ENCODE measurements at places on chromosomes 5 and 9.

- DNase-seq: no peak
These were observed 61.8 kb downstream of the ABCA1 start for GRCh38 chr9:104866191-104866590.

DNA sequence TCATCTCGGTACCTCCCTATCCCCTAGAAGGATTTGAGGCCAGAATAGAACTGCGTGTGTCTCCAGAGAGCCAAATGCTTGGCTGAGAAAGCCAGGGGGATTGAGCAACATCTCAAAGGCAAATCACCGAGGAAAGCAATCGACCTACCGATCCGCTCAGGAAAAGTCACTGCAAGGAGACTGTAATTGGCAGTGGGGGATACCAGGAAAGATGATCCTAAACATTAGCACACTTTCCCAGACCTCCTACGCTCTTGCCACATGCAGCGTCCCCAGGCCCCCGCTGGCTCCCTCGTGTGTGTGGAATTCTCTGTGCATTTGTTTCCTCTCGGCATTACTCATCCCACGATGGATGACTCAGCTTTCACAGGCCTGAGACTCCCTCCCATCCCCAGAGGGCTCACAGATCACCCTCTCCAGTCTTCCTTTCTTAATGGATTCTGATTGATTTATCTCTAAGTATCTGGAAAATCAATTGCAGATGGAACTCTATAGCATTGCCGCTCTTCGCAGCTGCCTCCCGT lies 82.2 kb upstream of the ICE1 start:
- no peak for DNase-seq

- no peak for DNase-seq
These were observed 8.9 kb downstream of the CXCL14 start for GRCh38 chr5:135569755-135570452.

DNA sequence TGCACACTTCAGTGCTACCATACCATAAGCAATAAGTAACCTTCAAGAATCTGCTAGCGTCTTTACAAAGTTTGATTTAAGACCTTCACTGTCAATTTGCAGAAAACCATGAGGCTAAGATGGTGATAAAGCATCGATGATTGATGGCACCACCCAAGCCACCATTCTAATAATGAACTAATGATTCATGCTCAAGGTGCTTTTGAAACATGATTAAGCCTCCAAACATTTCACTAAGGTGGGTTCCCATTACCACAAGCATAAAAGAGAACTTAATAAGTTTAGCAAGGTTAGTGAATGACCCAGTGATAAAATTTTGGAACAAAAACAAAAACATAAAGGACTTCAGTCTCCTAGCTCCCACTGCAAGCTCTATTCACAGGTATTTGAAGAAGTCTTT lies 214.7 kb downstream of the FBXL17 start:
- DNase-seq: no peak

- DNase-seq: no peak
These were observed 51.4 kb upstream of the FSD1L start for GRCh38 chr9:105396441-105396840.

DNA sequence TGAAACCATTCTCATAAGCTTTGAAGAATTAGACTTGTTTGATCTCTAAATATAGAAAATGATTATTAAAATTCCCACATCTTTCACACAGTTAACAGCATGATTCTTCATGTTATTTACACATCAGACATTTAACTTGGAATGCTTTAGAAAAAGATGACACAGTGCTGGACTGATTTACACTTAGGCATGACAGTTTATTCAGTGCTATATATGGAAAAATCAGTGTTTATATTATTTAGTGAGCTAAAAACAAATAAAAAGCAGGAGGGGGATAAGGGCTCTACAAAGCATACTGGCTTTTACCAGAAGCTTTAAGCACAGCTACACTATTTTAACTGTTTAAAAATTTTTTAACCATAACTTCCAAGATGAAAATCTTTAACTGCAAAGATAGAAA lies 30.0 kb downstream of the CDC37L1 start:
- no peak for DNase-seq

DNA sequence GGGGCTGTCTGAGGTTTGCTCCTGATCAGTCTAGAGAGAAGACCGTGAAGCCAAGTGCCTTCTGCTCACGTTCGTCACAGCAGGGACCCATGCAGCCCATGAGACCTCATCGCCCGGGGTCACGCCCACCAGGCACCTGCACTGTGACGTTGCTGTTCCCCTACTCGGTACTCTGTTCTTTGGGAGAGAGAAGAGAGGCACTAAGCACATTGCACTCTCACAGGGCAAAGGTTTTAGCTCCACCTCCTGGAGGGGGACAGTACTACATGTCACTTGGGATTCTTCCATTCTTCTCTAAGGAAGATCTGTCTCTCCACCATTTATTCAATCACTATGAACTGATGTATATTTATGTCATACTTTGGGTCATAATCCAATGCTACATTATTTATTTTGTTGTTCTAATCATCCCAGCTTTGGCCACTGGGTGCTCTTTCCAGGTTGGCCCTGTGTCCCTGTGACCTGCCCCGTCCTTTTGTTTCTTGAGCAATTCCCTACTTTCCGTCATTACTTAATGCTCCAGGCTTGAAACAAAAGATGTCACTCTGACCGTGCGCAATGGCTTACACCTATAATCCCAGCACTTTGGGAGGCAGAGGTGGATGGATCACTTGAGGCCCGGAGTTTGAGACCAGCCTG lies 31.4 kb upstream of the BRD3 start:
- peak; percentile 65 for DNase-seq

- no peak for DNase-seq
These were observed 6.2 kb downstream of the VPS13A start for GRCh38 chr9:77183581-77183980.

GRCh38 chr9:94611638-94612068 lies 18.0 kb upstream of the FBP2 start:
- DNase-seq: peak; percentile 53

DNA sequence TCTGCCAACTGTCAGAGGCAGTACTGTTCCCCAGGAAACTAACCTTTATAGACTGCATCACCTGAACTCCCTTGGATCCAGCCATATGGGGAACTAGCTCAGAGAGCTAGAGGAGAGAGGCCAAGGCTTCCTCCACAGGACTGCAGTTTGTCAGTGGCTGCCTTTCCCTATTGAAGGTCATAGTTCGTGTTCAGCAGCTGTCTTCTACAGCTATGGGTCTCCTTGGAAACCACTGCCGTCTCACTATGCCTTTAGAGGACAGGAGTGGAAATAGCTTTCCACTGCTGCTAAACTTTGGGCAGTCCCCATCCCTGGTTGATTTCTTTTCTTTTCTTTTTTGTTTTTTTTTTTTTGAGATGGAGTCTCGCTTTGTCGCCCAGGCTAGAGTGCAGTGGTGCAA lies 4.4 kb upstream of the SLIT3 start:
- DNase-seq: no peak

DNA sequence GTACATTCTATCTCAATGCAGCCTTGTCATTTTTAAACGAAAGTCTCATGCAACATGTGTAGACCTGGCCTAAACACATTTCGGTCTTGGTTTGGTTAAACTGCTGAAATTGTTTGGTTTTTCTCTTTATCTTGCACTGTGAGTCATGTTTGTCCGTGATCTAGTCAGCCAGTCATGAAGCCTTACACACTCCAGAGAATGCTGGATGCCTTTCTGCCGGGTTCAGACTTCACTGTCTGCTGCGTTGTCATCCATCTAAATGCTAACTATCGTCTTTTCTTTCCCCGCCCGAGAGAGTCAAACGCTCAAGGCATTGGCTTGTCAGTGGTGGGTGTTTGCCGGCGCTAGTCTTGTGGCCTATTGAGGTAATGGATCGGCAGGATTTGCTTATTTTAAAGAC lies 1194.6 kb upstream of the WWC1 start:
- DNase-seq: no peak

- no peak for DNase-seq
These were observed 48.9 kb downstream of the DYNC2I2 start for GRCh38 chr9:128607642-128608350.

DNA sequence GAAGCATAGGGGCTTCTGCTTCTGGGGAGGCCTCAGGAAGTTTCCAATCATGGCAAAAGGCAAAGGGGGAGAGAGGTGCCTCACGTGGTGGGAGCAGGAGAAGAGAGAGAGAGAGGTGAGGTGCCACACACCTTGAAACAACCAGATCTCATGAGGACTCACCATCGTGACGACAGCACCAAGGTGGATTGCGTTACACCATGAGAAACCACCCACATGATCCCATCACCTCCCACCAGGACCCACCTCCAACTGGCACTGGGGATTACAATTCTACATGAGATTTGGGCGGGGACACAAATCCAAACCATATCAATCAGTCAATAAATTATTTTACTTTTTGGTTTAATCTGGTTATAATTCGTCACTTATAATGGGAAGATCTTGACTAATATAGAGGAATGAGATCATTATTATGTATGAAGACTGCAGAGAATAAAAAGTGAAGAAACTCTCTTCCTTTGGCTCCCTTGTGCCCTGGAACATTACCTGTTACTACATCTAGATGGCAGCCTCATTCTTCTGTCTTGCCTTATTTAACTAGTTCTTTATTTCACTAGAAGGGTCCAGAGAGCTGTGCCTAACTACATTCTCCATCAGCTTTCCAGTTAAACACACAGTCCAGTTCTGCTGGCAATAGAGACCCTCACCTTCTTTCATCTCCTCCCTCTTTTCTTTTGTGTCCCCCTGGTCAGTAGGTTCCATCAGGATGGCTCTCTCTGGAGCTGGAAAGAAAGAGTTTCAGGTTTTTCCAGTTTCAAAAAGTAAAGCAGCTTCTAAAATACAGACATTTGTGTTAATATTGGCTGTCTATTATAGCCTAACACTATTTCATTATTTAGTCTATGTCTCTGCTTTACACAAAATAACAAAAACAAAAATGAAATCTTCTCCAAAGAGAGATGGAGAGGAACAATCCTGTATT lies 21.7 kb upstream of the SPINK7 start:
- no peak for DNase-seq

DNA sequence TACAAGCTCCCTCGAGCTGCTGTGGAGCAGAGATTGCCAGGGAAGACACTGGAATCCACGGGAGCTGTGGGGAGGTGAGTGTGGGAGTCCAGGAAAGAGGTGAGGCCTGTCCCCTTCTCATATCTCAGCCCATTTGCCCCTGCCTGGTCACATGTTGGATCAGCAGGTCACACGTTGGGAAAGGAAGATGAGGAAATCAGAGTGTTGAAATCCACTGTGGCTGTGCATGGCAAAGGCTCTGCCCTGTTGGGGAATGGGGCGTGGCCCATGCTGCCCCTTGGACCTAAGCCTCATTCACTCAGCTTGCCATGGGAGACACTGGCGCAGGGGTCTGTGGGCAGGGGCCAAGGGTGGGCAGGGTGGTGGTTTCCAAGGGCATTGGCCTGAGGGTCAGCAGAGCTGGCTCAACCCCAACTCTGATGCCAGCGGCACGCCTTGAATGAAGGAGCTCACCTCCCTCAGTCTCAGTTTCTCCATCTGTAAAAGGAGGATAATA lies 85.4 kb upstream of the CPEB4 start:
- DNase-seq: no peak

Measured in stimulated activated CD4-positive, alpha-beta T cell treated with anti-CD3 and anti-CD28 coated beads, Interleukin-2, amount 100 ng/mL, for 48 hours (primary cell).